Left renal cortex interstitium (tissue), 4 donors: ENCODE measurements at places on chromosomes 6 and 20.

DNA sequence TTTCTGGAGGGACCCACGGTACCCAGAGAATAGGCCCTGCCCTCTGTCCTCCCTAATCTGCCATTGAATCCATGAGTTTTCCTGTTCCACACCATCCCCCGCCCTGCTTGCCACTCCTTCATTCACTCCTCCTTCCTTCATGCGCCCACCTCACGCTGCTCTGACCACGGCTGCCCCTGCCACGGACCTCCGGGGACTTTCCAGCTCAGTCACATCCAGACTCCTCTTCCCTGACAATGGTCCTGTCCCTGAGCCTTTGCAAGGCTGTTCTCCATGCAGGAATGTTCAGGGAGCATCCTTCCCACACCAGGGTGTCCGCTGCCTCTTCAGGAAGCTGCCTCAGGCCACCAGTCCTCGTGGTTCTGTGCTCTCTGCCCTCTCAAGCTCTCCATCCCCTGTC lies 25.9 kb downstream of the GLP1R start:
- no peak for DNase-seq

- no peak for DNase-seq
Observed at GRCh38 chr6:37321101-37321500, 32.7 kb upstream of the RNF8 start.

- no peak for DNase-seq
Observed at GRCh38 chr20:584971-585301, 25.2 kb downstream of the TCF15 start.

- no peak for DNase-seq
Observed at GRCh38 chr6:167764215-167764614, 62.5 kb upstream of the AFDN start.

DNA sequence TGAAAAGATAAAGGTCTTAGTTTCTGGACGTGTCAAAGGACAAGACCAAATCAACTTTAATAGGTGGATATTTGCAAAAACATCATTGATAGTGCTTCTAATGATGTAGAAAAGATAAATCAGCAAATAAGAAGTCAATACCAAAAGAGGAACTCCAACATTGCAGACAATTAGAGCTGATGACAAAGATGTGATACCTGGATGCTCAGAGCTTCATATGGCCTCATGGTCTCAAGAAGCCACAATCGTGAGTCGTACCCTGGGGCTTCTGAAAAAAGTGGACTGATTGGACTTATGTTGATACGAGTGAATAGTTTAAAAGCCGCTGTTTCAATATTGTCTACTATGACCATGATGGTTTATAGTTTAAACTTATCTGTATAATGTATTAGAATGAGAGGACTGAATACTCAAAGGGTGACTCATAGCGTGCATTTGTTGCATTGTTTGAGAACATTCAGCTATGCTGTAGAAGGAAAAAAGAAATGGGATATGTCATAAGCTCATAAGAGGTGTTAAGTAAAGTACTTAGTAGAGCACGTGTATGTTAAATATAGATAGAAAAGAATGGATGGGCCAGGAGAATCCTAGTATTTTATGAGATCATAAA lies 54.6 kb upstream of the RIPOR2 start:
- no peak for DNase-seq

GRCh38 chr6:150712505-150713252 lies 113.0 kb downstream of the PLEKHG1 start:
- DNase-seq = no peak

DNA sequence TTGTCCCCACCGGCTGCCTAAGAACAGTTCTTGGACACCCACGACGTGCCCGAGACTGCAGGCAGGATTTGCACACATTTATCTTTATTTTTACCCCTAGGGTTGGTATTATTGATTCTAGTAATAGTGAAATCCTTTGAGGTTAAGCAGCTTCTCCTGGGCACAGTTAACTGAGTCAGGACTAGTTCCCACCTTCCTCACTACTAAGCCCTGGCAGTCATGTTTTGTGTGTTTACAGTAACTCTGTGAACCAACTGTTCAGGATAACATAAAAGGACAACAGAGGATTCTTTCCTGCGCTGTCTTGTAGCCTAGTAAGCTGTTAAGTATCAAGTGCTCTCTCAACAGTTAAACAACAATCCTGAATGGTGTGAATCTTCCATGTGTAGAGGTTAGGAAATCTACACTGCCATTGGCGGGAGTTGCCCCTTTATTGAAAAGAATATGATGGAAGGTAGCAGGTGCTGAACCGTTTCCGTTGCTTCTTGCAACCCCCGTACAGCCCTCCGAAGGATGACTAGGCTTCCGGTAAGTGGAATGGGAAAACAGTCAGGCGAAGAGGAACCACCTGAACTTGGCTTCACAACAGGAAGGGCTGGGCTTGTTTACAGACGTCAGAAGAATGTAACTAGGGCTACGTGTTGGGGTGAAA lies 979 bp upstream of the SOD2 start:
- DNase-seq = no peak

DNA sequence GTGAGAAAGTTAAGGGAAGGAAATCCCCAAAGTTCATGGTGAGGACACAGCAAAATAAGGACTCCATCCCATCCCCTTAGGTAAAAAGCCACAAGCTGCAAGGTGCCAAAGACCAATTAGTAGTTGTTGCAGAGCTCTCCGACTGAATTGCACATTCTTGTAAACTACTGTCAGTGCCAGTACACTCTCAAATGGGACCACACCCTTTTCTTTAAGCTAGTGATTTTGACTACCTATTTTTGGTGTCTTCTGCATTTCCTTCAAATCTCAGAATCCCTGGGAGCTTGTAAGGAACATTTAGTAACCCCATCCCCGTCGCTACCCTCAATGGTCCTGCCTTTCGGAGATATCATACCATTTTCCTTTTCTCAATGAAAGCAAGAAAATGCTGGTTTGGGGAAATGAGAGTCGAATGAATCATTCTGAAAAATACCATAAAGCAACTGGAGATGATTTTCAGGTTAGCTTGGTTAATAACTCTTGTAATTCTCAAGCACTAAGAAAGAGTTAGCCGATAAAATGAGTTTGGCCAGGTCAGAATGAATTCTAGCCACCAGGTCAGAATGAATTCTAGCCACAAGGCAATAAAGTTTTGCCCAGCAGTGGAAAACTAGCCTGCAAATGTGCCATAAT lies 5.2 kb upstream of the HMGN3 start:
- no peak for DNase-seq

- DNase-seq = no peak
Observed at GRCh38 chr6:35984701-35985100, 39.7 kb downstream of the SLC26A8 start.

- no peak for DNase-seq
Observed at GRCh38 chr20:2101057-2101864, at the start of gene STK35. Gene STK35 (plus strand): TSS chr20:2101827. CDS start chr20:2101882, 55 bp downstream.

- DNase-seq = no peak
Observed at GRCh38 chr6:53100561-53100960, 35.4 kb downstream of the FBXO9 start.

DNA sequence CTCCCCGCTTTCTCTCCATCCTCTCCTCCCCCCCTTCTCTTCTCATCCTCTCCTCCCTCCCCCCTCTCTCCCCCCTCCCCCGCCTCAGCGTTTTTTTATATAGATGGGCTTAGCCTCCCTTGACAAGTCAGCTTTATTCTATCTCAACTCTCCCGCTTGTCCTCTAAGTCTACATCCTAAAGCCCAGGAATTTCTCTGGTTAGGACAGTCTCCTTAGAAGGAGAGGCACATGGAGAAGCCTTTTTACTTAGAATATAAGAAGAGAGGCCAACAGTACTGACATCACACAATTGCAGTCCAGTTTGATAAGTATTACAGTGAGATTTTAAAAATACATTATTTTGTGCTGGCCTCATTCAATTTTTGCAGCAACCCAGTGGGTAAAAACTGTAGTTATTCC lies 83.5 kb downstream of the LYRM2 start:
- DNase-seq = no peak

- DNase-seq = no peak
Observed at GRCh38 chr6:8329562-8329961, 105.8 kb downstream of the SLC35B3 start.

DNA sequence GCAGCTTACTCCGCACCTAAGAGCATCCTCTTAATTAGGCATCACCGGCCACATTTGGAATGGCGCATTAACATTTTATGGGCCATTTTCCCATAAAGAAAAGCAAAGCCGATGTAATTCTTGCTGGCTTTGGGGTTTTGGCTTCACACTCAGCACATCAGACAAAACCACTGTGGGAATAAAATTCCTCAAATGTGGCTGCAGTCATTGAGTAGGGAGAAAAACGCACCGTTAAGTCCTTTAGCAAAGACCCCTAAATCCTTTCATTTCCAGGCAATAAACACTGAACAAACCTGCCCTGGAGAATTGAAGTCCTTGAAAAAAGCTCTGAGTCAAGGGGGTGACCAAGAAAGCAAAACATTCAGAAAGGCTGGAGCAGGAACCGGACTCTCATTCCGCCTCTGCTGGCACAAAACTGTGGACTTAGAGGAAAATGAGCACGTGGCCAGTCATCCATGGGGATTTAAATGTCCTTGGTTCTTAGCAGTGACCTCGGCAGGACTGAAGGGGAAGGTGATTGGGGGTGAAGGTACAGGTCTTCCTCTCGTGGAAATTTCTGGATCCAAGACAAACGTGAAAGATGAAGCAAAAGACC lies 102.9 kb downstream of the CDH4 start:
- no peak for DNase-seq

DNA sequence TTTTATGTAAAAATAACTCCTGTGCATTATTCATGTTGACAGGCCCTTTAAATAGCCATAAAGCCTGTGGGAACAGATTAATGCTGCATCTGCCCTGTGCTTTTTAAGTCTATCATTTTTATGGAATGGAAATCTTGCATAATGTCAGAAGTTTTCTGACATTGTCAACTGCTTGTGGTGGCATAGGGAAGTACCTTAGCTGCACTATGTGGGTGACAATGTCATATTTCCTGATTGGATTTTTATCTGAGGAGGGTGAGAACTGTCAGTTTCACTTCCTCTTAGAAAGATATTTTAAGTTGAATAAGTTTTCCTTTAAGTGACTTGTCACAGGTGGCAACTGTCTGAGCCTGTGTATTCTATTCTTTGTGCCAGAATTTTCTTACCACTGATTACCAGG lies 267.9 kb downstream of the PLCB1 start:
- DNase-seq = no peak

DNA sequence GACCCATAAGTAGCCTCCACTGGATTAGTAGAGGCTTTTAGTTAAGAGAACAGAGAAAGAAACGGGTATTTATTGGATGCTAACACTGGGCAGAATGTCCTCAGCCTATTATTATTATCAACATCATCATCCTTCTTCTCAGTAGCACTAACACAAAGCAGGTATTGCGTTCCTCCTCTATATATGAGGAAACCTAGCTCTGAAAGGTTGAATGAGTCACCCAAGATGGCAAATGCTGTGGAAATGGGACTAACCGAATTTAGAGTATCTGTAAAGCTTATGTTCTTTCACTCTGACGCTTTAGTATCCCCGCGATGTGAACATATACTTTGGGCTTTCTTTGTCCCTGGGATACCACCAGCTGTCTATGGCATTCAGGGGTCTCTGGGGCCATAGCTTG lies 77.0 kb downstream of the ADTRP start:
- DNase-seq = no peak

DNA sequence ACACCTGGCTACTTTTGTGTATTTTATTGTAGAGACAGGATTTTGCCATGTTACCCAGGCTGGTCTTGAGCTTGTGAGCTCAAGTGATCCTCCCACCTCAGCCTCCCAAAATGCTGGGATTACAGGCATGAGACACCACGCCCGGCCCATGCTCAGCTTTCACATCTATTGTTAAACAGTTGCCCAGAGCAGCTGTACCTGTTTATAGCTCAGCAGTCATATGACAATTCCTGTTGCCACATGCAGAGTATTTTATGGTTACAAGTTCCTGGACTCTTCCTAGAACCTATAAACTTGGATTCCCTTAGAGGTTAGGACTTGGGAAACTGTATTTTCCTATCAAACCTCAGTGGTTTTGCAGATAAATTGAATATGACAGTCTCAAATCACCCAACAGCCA lies 188.3 kb upstream of the KCNG1 start:
- DNase-seq = no peak

- no peak for DNase-seq
Observed at GRCh38 chr20:50913690-50914375, 17.4 kb downstream of the ADNP start.

DNA sequence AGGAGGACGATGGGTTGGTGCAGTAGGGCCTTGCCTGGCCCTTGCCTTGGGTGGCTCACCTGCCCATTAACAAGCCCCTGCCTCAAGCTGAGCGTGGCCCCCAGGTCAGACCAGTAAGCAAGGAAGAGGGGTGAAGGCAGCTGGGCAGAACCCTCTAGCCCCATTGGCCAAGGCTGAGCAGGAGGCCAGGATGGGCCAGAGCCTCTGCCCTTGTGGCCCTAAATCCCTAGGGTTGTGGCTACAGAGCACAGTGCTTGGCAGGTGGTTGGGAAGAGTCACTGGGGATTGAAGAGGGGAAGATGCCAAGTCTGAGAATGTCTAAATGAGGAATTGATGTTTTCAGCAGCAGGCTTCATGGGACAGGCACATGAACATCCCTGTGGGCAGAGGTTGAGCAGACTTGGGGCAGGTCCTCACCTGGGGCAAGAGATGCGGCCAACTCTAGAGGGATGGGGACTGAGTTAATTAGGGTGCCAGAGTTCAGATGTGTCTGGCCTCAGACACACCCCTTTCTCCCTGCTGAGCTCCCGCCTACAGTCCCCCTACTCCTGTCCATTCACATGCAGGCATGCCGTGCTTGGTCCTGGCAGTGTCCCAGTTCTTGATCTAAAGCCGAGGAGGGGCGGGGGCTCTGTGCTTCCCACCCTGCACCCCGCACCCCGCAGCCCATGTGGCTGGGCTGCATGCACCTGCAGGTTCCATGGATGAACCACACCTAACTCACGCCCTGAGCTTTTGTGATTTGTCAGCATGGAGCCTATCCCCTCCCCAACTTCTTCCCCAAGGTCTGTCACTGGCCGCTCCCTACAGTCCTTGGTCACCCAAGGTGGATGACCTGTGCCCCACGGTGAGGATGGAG lies 9.8 kb downstream of the GTSF1L start:
- DNase-seq = no peak

DNA sequence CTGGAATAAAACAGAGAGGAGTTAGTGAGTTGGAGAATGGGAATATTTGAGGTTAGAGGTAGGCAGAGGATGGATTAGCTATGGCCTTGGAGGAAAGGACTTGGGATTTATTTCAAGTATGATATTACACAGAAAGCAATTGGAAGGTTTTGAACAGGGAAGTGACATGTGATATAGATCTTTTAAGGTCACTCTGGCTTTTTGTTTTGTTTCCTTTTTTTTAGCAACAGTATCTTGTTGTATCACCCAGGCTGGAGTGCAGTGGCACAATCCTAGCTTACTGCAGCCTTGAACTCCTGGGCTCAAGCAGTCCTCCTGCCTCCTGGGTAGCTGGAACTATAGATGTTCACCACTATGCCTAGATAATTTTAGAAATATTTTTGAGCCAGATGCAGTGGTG lies 190.3 kb downstream of the UTRN start:
- DNase-seq = no peak

GRCh38 chr6:83424392-83425018 lies 6.3 kb downstream of the ME1 start:
- DNase-seq = no peak
